Type B pancreatic cell (in vitro differentiated cells): ENCODE measurements at places on chromosomes 12 and 14.

GRCh38 chr12:114306646-114307045 lies 99.3 kb downstream of the TBX5 start:
- DNase-seq, result no peak

- DNase-seq, result no peak
Measured at GRCh38 chr12:105616971-105617540, 286.6 kb downstream of the C12orf75 start.

DNA sequence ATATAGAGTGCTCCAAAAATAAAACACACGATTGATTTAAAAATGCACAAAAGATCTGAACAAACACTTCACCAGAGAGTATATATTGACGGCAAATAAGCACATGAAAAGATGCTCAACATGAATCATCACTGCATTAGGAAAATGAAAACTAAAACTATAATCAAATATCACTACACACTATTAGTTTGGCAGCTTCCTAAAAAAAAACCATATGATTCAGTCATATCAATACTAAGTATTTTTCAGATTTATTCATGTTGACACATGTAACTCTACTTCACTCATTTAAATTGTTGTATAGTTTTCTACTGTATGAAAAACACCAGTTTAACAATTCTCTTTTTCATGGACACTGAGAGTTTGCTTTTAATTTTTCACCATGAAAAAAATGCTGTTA lies 41.6 kb downstream of the EXOC5 start:
- DNase-seq, result no peak

DNA sequence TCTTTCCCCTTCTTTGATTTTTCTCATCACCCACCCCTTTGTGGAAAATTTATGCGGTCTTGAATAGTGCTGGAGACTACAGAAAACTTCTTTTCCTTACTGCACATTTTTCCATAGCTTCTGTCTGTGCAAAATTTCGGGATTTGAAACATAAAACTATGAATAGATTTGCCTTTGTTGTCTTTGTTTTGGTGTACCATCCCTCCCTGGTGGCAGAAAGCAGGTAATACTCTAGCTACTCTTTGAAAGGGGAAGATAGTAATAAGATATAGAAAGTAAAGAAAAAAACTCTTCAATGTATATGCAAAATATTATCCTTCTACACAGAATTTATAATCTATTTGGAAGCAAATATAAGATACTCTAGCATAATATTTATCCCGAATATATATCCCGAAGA lies 79.1 kb upstream of the LMO3 start:
- no peak for DNase-seq

DNA sequence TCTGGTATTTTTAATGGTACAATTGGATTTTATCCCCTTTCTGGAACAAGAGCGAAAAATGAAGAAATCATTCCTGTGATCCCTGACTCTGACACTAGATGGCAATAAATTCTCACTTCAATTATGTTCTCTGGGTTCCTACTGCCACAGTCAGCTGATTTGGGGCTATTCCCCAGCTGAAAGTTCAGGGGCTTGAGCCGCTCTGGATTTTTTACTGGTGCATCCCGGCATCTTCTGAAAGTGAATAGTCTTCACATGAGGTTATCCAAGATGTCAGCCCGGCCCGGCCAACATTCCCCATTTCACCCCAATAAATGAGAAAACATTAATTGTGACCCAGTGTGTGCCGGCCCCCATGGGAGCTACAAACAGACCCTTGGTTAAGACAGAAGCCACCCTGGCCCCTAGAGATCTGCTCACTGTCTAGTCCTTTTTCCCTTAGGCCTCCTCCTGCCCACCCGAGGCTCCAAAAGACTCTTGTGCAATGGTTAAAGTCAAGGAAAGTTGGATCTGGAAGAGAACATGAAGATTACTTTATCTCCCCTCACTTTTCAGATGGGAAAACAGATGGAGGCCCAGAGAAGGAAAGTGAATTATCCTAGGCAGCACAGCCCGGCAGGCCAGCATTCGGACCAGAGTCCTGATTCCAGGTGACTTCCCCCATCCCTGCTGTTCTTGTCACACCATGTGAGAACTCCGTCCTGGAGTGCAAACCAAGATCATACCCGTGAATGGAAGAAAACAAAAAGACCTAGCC lies 20.8 kb downstream of the CKAP4 start:
- no peak for DNase-seq

DNA sequence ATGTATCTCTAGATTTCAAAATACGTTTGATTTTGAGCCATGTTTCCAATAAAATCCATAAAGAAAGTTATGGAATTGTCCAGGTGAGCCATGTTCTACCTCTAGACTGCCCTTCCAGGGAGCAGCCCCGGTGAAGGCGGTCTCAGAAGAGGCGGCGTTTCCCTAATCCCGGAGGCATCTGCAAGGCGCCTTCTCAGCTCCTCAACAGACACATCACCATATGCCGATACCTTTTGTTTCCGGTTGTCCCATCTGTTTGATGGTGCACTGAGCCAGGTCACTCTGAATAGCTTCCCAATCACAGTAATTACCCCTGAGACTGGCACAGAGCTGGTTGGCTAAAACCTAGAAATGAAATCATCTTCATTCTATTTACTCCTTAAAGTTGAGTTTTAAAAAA lies 305.5 kb upstream of the FKBP4 start:
- DNase-seq, result no peak

DNA sequence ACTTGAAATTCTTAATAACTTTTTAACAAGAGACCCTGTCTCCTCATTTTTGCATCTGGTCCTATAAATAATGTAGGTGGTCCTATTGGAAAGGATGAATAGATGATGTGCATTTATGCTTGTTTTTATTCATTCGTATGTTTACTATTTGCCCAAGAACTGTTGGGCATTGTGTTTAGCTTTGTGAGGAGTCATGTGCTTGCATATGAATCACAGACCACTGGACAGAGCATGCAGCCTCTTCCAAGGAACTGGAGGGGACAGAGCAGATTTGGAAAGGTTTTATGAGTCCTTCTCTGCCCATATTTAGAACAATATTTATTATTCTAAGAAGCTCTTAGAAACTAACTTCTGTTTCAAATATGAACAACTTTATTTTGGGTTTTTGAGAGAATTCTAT lies 414.0 kb downstream of the SOX5 start:
- DNase-seq, result no peak

GRCh38 chr14:69547701-69548348 lies 26.8 kb downstream of the CCDC177 start:
- DNase-seq, result peak; percentile 77

- DNase-seq, result no peak
Measured at GRCh38 chr12:120369603-120370342, 809 bp upstream of the MSI1 start.

GRCh38 chr14:67820428-67820971 lies 921 bp downstream of the RAD51B start:
- DNase-seq, result no peak

GRCh38 chr12:47158792-47159191 lies 79.0 kb upstream of the AMIGO2 start:
- no peak for DNase-seq

DNA sequence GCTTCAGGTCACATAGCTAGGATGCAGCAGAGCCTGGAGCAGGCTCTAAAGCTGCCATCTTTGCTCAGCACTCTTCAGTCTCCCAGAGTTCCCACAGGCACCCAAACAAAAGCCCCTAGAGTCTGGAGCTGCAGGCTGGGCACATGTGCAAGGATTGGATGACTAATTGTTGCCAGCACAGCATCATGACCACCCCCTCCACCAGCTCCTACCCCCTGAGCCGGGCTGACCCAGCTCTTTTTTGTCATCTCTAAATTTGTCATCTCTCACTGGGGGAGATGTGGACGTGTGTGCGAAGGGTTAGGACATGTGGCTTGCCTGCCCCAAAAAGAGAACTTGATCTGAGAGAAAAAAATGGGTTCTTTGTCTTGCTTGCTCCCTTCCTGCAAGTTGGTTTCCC lies 4.3 kb upstream of the MMP19 start:
- DNase-seq, result no peak

GRCh38 chr14:94615823-94616570 lies 3.8 kb downstream of the SERPINA3 start:
- DNase-seq, result no peak

GRCh38 chr12:48193623-48194022 lies 9.5 kb downstream of the OR10AD1 start:
- no peak for DNase-seq

- no peak for DNase-seq
Measured at GRCh38 chr12:57853864-57854556, 7.5 kb upstream of the CTDSP2 start.

- no peak for DNase-seq
Measured at GRCh38 chr12:10571141-10571540, 42.3 kb downstream of the MAGOHB start.

GRCh38 chr14:46344327-46344937 lies 307.1 kb downstream of the RPL10L start:
- no peak for DNase-seq

- DNase-seq, result no peak
Measured at GRCh38 chr14:76929927-76930326, 98.6 kb downstream of the IRF2BPL start.

DNA sequence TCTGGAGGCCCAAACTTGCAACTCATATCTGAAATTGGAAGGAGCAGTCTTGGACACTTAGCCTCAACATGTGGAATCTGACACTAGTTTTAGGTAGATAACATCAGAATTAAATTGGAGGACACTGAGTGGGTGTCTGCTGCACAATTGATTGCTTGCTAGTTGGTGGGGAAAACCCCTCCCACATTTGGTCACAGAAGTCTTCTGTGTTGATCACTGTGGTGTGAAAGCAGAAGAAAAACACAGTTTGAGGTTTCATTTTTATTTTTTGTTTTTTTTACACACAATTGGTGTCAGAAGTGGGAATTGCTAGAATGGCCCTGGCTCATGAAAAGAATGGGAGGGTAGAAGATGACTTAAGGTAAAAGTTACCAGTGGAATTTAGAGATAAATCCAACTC lies 78.0 kb upstream of the CD163 start:
- no peak for DNase-seq

GRCh38 chr14:103698380-103699260 lies 16.6 kb downstream of the XRCC3 start:
- no peak for DNase-seq

- DNase-seq, result no peak
Measured at GRCh38 chr12:102376181-102376747, 104.1 kb downstream of the IGF1 start.

- DNase-seq, result no peak
Measured at GRCh38 chr12:15541996-15542631, 219.8 kb downstream of the PTPRO start.

- DNase-seq, result no peak
Measured at GRCh38 chr12:92608151-92609091, 94.4 kb upstream of the PLEKHG7 start.

- no peak for DNase-seq
Measured at GRCh38 chr12:118034429-118035189, 18.1 kb downstream of the RFC5 start.

DNA sequence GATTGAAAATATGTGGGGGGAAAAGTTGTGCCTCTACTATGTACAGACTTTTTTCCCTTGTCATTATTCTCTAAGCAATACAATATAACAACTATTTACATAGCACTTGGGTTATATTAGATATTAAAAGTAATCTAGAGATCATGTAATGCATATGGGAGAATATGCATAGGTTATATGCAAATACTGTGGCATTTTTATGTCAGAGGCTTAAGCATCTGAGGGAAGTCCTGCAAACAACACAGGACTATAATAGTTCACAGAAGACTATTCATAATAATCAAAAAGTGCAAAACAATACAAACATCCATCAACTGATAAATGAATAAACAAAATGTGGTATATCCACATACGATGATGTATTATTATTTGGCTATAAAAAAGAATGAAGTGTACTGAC lies 33.7 kb downstream of the YAF2 start:
- no peak for DNase-seq

- DNase-seq, result no peak
Measured at GRCh38 chr14:61568572-61569011, 126.7 kb upstream of the HIF1A start.

GRCh38 chr12:49415521-49415970 lies 48.3 kb downstream of the SPATS2 start:
- no peak for DNase-seq

DNA sequence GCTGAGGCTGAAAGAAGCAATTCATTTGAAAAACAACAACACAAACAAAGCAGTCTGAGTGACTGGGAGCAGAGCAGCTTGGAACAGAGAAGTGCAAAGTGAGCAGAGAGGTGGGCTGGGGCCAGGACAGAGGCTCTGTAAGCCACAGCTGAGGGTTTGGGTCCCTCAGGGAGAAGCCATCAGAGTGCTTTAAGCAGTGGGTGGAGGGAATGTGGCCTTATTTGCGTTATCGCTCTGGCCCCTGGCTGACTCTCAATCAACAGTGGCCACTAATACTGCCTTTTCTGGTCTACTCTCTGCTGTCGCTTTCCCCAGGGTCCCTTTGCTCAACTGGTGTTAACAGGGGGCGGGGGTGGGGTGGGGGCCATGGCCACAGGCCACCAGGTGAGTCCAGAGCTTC lies 44.2 kb downstream of the IRF2BPL start:
- DNase-seq, result no peak

DNA sequence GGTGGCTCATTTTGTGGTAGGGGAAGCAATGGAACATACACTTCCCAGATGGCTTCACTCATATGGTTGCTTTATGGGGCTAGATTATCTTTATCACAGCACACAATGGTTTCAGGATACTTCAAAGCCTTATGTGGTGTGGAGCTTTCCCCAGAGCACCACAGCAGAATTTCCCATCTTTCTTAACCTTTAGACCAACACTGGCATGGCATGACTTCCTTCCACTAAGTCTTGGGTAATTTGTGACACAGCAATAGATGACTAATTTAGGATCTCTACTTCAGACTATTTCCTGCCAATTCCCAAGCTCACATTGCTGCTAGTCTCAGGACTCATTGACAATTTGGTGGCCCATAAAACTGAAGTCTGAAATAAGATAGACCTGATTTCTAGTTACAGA lies 36.9 kb upstream of the DCN start:
- DNase-seq, result no peak

GRCh38 chr12:62484233-62484632 lies 17.6 kb downstream of the MON2 start:
- no peak for DNase-seq

- DNase-seq, result no peak
Measured at GRCh38 chr14:103136388-103137271, 13.4 kb downstream of the TNFAIP2 start.

DNA sequence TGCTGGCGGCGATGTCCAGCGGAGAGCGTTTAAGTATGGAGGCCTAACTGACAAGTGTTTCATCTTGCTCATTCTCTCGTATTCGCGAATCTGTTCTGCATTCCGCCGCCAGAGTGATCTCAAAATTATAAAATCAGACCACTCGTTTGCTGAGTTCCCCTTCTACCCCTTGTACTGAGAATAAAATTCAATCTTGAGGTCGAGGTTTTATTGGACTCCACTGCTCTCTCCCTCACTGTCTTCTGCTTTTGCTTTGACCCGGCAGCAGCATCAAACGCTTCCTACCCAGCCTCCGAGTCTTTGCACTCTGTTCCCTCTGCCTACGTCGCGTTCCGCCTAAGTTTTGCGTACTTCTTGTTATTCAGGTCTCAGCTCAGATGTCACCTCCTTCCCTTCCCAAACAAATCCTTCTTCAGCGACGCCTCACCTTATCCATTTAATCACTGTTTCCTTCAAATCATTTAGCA lies 462 bp downstream of the KNTC1 start:
- no peak for DNase-seq

- DNase-seq, result no peak
Measured at GRCh38 chr12:6228535-6229223, 28.5 kb downstream of the CD9 start.

- DNase-seq, result no peak
Measured at GRCh38 chr12:26345471-26346003, 150.2 kb downstream of the SSPN start.

GRCh38 chr14:104770851-104771272 lies 17.9 kb downstream of the SIVA1 start:
- no peak for DNase-seq

- DNase-seq, result no peak
Measured at GRCh38 chr14:23433457-23433856, 2.0 kb downstream of the MYH7 start.
